ENCODE measurements at places on chromosomes 13 and 19.

DNA sequence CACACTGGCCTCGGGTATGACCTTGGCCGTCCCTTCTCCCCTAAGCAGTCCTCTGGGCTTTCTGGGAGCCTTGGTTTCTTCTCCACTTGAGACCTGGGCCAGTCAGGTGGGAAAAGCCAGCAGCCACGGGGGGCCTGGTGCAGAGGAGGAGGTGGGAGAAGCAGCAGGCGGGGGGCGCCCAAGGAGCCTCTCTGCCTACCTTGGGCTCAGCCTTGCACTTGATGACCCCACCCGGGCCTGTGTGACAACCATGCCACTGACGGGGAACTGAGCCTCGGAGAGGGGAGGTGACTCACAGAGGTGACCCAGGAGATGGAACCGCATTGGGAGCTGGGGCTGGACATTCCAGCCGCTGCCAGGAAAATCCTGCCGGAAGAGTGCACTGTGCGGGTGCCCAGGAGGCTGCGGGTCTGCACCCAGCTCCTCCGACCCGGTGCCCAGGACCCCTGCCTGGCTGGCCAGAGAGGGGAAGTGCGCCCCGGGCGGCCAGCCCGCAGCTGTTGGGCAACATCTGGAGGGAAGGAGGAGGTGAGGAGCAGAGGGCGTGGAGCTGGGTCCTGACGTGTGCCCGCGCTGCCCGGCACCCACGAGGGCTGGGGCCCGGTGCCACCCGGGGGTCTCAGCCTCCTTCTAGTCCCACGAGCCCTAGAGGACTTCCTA is 23.4 kb upstream of the SLC7A10 start:
- DNase-seq, result no peak

- no peak for DNase-seq
These were observed 1318.9 kb downstream of the OLFM4 start for GRCh38 chr13:54347531-54347930.

DNA sequence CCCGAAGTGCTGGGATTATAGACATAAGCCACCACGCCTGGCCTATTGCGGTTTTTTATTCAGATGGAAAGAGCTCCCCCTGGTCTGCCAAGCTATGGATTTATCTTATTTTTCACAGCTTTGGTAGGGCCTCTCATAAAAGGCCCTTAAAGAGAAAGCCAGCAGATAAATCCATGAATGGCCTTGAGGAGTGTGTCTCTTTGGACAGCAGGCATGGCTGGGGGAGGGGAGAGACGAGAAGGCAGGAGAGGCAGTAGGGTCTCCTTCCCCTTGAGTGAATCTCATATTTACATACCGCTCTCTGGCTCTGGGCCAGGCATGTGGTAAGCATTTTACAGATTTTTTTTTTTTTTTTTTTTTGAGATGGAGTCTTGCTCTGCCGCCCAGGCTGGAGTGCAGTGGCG is 25.2 kb downstream of the MARK4 start:
- no peak for DNase-seq

DNA sequence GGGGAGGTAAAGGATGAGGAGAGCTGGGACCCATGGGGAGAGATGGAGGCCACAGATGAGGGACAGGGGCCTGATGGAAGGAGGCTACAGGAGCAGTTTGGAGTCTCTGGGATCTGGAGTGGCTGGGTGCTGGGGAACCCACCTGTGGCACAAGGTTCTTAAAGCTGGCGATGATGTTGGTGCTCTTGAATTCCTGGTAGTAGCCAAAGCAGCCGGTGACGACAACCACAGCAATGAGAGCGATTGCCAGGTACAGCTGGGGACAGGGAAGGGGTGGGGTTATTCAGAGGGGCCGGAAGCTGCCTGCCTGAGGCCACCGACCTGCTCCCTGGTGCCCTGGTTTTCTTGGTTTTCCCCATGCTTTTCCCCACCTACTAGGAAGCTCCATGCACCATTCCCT is 2.8 kb downstream of the ATP4A start:
- DNase-seq, result no peak

- DNase-seq, result no peak
These were observed 126.5 kb downstream of the PIBF1 start for GRCh38 chr13:72908416-72908815.

DNA sequence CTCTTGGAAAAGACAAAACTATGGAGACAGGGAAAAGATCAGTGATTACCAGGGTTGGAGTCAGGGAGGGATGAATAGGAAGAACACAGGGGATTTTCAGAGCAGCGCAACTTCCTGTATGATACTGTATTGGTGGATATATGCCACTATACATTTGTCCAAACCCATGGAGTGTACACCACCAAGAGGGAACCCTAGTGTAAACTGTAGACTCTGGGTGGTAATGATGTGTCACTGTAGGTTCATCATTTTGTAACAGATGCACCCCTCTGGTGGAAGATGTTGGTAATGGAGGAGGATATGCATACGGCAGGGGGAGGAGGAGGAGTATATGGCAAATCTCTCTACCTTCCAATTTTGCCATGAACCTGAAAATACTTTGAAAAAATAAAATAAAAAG is 68.1 kb downstream of the UFM1 start:
- DNase-seq, result no peak

- DNase-seq, result no peak
These were observed 16.0 kb upstream of the QTRT1 start for GRCh38 chr19:10685210-10685609.

GRCh38 chr13:69565334-69565733 is 542.3 kb upstream of the ATXN8OS start:
- no peak for DNase-seq

- no peak for DNase-seq
These were observed 186.2 kb downstream of the VWA8 start for GRCh38 chr13:41774605-41775218.
